ENCODE measurements at places on chromosomes 7 and 10.

DNA sequence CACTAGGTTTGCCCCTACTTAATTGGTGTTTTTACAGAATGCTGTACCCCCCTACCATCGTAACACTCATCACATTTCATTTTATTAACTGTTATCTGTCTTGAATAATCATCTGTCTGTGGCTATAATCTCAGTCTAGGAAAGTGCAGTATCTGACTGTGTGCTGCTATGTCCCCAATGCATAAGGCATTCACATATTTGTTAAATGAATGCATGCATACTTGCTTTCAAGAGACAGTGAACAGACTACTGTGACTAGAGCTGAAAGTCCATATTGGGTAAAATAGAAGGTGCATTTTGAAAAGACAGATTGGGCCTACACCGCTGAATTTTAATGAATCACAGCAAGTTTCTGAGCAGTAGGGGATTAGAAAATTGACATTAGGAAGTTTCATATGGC lies 112.3 kb downstream of the ARHGAP12 start:
- DNase-seq = no peak

- no peak for DNase-seq
Measured at GRCh38 chr7:70679661-70680060, 452.3 kb upstream of the GALNT17 start.

GRCh38 chr7:33562996-33563395 lies 342.3 kb upstream of the BMPER start:
- DNase-seq = no peak

DNA sequence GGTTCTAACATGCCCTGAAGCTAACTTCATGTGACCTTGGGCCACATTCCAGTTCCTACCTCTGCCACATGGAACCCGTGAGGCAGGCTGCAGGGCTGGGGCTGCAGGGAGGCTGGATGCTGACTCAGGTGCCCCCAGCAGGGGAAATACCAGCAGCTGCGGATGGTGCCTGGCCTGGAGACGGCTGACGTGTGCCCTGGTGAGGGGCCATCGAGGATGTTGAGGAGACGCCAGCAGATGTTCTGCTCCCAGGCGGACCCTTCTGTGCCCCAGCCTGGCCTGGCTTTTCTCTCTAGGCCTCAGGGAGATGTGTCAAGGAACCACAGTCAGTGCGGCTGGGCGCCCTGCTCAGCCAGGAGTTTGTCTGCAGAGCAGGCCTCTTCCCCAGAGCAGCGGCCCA lies 8.8 kb downstream of the BAG3 start:
- no peak for DNase-seq

DNA sequence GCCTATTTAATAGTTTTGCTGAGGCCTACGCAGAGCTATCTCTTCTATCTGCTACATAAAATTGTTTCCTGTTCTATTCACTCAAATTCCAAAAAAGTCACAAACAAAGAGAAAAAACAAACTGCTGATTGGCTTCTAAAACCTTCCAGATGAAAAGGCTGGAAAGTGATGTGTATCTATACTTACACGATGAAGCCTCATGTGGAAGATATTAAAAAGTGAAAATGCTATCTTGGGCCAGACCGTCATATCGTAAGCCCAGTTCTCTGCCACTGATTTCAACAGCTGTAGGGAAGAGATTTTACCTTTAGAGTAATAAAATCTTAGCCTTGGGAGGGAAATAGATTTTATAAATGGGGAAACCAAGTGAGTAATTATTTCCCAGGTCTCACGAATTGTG lies 394.8 kb downstream of the KIF20B start:
- DNase-seq = no peak

GRCh38 chr10:81882011-81882410 lies 7.0 kb downstream of the NRG3 start:
- DNase-seq = no peak

DNA sequence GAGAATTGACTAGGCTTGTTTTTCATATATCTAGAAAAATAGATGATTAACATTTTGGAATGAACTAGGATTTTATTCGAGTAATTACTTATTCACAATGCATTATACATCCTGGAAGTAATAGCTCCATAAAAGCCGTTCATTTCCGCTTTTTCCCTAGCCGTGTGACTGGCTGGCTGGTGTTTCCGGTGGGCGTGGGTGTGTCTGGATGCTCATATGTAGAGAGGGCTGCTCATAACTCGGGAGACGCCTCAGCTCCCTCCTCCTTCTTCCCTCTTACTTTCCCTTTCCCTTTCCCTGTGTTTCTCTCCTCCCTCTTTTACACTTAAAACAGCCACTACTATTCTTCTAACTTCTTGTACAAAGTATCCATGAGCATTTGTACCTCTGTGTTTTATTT lies 187.7 kb upstream of the VSTM2A start:
- DNase-seq = no peak

GRCh38 chr7:96833676-96834453 lies 124.2 kb upstream of the SEM1 start:
- DNase-seq = no peak

DNA sequence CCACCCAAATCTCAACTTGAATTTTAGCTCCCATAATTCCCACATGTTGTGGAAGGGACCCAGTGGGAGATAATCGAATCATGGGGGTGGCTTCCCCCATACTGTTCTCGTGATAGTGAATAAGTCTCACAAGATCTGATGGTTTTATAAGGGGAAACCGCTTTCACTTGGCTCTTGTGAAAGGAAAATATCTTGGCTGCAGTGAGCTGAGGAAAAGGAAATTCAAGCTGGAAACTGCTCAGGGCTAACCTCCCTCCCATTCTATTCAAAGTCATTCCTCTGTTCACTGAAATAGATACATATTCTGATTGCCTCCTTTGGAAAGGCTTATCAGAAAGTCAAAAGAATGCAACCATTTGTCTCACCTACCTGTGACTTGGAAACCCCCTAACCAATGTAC lies 15.8 kb downstream of the CYCS start:
- no peak for DNase-seq

GRCh38 chr7:52260046-52260665 lies 775.3 kb upstream of the POM121L12 start:
- DNase-seq = no peak

GRCh38 chr10:33760056-33760943 lies 425.8 kb upstream of the NRP1 start:
- DNase-seq = no peak

- no peak for DNase-seq
Measured at GRCh38 chr7:123727071-123727837, 21.5 kb downstream of the WASL start.

GRCh38 chr7:123401295-123401694 lies 133.1 kb downstream of the IQUB start:
- DNase-seq = no peak

DNA sequence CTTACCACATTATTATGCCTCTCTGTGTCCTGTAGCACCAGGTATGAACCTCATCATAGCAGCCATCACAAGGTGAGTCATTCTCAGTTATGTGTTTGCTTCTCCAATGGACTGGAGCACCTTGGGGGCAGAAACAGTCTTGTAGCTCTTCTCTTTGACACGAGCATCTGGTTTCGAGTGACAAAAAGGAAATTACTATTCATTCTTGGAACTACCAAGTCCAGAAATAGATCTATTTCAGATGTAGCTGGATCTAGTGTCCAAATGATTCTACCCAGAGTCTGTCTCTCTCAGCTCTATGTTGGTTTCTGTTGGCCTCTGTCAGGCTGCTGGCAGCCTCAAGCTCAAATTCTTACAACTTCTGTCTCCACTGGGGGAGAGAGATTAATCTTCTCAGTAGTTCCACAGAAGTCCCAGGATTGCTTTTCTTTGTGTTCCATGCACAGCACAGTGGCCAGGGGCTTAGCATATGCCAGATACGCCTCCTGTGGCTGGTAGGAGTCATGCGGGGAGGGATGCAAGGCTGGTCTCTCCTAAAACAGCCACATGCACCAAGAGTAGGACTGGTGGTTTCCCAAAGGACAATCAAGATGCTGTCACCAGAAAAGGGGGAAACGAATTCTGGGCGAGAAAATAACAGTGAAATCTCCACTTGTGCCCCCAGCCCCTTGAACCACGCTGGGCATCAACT lies 37.2 kb upstream of the PAPSS2 start:
- no peak for DNase-seq

DNA sequence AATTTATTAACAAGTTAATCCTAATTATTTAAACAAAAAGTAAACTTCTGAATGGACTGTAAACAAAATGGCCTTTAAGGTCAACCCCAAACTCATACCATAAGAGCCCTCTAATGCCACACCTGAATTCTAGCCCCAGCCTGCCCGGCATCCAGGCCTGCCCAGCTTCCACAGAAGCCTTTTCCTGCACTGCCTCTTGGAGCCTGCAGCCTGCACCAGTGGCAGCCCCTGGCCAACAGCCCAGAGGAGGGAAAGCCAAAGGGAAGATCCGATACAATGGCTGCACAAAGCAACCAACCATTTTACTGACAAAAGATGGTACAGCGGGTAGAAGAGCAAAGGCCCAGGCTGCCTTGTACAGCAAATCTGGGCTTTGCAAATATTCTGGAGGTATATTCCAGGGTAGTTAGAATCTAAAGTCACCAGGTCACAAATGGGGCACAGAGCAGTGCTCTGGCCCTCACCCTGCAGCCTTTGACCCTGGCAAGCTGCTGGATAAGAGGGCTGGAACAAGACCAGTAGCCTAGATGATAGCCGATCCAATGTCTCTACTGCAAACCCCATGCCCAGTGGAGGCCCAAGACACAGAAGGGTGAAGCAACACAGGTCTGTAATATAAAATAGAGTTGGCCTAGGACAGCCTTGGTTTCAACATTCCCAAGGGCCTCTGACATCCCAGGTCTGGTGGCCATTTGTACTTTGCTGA lies 12.5 kb upstream of the CH25H start:
- no peak for DNase-seq

- no peak for DNase-seq
Measured at GRCh38 chr7:155219154-155219531, 78.5 kb upstream of the INSIG1 start.

DNA sequence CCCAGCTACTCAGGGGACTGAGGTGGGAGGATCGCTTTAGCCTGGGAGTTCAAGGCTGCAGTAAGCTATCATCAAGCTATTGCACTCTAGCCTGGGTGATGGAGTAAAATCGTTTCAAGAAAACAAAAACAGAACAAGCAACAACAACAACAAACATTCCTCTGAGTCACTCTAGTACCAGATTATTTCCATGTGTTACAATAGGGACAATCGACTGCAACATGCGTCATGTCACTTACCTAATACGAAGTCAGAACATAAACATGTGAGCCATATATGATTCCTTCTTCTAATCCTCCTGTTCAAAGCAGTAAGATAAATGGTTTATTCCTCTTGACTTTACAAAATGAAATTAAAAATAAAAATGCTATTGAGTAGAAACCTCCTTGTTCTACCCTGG lies 57.3 kb downstream of the ZNF438 start:
- no peak for DNase-seq

DNA sequence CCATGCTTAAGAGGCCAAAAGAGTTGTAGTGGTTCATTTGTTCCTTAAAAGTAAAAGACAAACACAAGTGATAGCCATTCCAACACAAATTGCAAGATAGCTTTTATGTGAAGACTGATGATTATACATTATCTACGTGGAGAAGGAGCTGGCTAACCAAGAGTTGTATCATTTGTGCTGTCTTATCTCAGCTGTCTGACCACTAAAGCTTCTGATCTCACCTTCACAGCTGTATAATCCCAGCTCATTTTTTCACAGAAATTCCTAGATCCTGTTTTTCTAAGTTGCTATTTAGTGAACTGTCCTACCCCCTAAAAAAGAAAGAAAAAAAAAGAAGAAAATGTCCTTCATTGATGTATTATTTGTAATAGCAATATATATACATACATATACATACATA lies 9.8 kb downstream of the USP6NL start:
- no peak for DNase-seq

GRCh38 chr10:70913191-70913892 lies 25.0 kb upstream of the PCBD1 start:
- no peak for DNase-seq

DNA sequence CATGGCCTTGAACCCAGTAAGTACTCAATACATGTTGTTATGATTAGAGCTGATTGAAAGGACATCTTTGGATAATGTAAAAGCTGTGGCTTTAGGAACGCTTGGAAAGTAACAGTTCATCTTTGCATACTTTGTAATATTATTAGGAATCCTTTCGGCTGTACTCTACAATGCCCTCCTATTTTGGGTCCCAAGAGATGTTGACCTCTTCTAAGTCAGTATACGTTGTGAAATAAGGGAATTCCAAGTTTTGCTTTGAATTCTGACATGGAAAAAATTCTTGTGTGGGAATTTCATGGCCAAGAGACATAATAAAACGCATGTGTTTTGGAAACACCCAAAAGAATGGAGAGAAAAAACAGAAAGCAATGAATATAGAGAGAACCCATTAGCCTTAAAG lies 7.7 kb downstream of the AGR3 start:
- no peak for DNase-seq

DNA sequence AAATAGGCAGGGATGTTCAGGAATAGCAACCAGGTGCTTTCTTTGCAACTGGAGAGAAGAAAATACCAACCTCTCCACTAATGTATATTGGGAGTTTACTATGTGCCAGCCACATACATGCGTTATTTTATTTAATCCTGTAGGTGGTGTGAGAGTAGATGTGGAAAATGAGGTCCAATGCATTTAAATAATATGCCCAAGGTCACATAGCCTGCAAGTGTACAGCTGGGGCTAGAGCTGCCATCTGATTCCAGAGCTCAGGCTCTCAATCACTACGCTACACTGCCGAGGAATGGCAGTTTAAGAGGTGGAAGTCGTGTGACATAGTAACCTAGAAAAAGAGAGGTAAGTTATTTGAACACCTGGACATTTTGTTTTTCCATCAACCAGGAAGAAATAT lies 277.0 kb downstream of the EXOC4 start:
- no peak for DNase-seq

DNA sequence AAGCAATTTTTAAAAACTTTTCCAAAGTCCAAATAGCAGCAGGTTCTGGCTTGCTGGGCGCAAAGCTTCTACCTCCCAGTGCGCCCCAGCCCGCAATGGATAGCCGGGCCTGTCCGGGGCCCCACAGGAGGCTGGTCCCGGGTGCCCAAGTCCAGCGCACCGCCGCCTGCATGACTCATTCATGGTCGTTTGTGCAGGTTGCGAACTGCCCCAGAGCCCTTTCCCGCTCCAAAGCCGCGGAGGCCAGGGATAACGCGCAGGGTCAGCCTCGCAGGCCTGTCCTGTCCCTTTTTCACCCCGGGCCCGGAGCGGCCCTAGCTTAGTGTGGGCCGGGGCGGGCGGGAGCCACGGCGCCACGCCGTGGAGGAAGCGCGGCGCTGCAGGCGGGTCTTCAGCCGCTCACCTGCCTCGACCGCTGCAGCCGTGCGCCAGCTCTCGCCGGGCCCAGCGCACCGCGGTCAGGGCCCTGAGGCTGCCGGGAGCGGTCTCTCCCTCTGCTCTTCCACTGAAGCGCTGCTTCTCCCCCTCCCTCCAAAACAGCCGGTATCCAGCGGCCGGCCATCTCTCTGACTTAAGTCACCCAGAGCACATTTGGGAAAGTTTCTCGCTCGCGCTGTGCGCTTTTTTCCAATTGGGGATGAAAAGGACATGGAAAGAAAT lies 1.7 kb upstream of the EGR2 start:
- DNase-seq = peak; percentile 79

Measured in activated naive CD8-positive, alpha-beta T cell treated with anti-CD3 and anti-CD28 coated beads for 36 hours (primary cell).